T-helper 1 cell (primary cell): ENCODE measurements at places on chromosomes 4 and X.

- no peak for DNase-seq
Measured at GRCh38 chr4:117699595-117699994, 334.7 kb upstream of the NDST3 start.

- DNase-seq: no peak
Measured at GRCh38 chrX:122363112-122363795, 820.8 kb upstream of the GRIA3 start.

GRCh38 chr4:75561789-75562188 is 5.9 kb downstream of the ODAPH start:
- no peak for DNase-seq

DNA sequence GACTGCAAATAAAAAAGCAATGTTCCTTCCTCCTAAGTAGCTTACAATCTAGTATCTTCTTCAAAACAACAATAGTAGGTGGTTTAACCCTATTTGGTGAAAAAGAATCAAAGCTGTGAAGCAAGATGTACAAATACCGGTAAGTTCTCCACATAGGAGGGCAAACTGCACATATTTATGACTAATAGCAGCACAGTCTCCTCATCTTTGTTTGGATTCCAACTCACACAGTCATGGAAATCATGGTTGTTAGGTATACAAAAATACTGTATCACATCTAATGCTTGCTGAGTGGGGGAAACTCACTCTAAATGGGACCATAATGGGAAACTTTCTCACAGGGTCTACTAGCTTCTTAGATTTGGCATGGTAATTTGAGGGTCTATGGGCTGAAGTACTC is 597.2 kb downstream of the INPP4B start:
- DNase-seq: no peak

GRCh38 chrX:130028196-130028595 is 45.8 kb downstream of the BCORL1 start:
- peak; percentile 43 for DNase-seq

- no peak for DNase-seq
Measured at GRCh38 chrX:7614616-7615015, 228.4 kb upstream of the VCX start.

- no peak for DNase-seq
Measured at GRCh38 chr4:91170768-91171167, 1043.6 kb downstream of the CCSER1 start.

GRCh38 chrX:65608026-65608425 is 59.4 kb upstream of the MSN start:
- DNase-seq: no peak

GRCh38 chrX:130393451-130394074 is 8.1 kb upstream of the GPR119 start:
- no peak for DNase-seq

GRCh38 chrX:119552508-119552907 is 12.7 kb downstream of the STEEP1 start:
- no peak for DNase-seq

DNA sequence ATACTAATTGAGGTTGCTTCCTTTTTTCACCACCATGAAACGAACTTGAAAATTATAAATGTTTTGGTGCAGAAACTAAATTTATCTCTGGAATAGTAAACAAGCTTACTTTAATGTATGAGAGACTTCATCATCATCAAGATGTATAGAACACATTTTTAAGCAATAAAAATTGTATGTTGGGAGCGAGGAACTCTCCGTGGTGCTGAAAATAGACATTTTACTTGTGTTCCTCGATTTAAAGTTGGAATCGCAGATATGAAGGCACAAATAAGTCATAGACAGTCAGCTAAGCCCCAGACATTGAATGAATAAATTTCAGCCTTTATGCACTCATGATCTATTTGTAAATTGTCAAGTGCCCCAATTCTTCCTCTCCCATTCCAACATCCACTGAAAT is 310.7 kb downstream of the STK32B start:
- DNase-seq: no peak

DNA sequence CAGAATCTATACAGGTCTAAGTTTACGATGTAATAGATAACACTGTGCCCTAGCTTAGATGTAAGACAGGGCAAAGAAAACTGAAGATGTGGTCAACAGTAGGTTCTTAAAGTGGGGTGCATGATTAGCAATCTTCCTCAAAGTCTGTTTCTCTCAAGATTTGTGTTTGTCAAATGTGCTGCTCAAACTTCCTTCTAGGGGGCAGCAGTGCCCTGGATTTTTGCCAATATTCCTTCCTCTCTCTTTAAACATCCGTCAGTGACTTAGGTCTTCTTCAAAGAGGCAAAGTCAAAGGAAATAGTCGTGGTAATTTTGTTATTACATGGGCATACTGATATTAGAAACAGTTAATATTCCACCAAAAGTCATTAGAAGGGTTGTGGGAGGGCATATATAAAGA is 4.2 kb upstream of the PDHA2 start:
- DNase-seq: no peak

DNA sequence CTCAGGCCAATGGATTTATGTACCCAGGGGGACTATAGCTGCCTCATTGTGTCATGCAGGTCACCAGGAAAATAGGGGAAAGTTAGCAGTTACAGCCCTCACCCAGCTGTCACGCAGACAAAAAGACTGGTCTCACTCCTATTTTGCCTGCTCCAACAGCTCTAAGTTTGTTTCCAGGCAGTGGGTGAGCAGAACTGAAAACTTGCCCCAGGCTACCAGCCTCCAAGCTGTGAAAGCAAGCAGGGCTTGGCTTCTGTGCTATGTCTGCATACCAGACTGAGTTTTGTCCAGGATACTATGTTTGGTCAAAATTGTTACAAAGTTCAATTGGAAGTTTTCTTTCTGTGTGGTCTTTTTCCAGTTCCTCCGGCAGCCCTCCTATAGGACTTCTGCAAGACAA is 628.4 kb downstream of the FAM133A start:
- DNase-seq: no peak

DNA sequence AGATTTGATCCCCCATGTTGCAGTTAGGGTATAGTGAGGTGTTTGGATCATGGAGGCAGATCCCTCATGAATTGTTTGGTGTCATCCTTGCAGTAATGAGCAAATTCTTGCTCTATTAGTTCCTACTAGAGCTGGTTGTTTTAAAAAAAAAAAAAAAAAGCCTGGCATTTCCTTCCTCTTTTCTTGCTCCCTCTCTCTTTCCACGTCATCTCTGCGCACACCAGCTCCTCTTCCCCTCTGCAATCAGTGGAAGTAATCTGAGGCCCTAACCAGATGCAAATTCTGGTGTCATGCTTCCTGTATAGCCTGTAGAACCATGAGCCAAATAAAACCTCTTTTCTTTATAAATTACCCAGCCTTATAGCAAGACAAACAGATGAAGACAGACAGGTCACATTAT is 24.5 kb downstream of the WDR17 start:
- DNase-seq: no peak

GRCh38 chr4:134001057-134001456 is 200.5 kb downstream of the PABPC4L start:
- DNase-seq: no peak

DNA sequence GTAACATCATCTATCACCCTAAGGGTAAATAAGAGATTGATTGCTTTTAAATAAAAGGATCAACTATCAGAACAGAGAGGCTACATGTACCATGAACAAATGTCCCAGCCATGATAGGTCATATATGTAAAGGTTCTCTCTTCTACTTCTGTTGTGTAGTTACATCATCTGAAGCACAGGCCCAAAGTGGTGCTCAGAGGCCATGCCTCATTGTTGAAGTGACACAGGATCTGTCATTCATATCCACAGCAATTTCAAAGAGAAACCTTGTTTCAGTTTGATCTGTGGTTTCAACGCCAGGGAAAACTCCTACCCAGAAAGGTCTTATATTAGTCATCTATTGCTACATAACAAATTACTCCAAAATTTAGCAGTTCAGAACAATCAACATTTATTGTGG is 269.2 kb upstream of the MAOA start:
- no peak for DNase-seq

- no peak for DNase-seq
Measured at GRCh38 chrX:20071511-20072079, 45.1 kb downstream of the MAP7D2 start.

DNA sequence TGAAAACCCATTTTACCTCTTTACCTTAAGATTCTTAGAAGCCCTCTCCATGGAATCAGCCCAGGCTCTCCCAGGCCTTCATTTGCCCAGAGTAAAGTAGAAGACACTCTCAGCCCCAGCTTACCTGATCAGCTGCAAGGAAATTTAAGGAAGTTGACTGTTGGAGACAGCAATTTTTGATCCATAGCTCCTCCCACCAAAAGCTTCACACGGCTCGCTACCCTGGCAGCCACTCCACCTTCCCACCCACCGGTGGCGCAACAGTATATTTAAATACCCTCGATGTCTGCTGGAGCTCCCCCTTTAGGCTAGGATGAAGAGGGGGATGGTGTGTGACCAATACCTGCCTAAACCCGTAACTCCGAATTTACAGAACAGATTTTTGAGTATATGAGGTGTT is 75.4 kb downstream of the MBNL3 start:
- no peak for DNase-seq

GRCh38 chr4:8322794-8323704 is 53.5 kb downstream of the HTRA3 start:
- DNase-seq: no peak

GRCh38 chr4:150039274-150040127 is 38.7 kb upstream of the DCLK2 start:
- no peak for DNase-seq
